Activated CD4-positive, alpha-beta T cell treated with anti-CD3 and anti-CD28 coated beads, Interleukin-2, amount 10 ng/mL, durations not matched to agents 24 days and 14 days (primary cell): ENCODE measurements at places on chromosomes 4 and X. TPM values are rescaled to one million over a fixed set of nuclear protein-coding genes. Genes with fewer than 3 reads are reported as not detected.

DNA sequence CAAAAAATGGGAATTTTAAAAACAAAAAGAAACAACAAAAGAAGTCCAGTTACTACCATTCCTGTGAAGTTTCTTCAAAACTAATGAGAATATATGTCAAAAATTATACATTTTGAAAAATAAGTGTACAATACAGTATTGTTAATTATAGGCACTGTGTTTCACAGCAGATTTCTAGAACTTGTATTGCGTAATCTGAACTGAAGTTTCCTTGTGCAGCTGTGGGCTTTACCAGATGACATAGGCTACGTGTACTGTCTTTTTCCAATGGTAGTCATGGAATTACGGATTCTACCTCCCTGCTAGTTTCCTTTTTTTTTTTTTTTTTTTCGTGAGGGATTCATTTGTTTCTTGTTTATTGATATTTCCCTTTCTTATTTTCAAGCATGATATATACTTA lies 113.8 kb upstream of the GABRA2 start:
- DNase-seq = no peak

DNA sequence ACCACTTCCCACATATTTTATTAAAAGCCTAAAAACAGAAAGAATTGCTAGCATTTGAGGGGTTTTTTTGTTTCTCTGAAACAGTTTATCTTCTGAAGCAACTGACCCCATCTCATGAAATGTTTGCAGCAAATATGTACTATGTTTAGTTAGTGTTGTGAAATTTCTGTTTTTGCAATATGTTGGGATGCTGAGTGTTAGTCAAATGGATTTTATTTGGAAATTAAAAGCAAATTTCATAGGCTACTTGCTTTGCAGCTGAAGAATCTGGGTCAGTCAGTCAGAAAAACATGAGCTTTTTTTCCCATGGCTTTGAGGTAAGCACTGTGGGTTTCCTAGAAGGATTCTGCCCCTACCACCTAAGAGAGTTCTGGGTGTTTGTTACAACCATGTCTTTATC lies 184.9 kb upstream of the DKK2 start:
- DNase-seq = no peak

The RNF4 gene
- total RNA-seq = 94.8 and 95.4 TPM in 2 replicates

- peak; percentile 60 for DNase-seq
Measured at GRCh38 chrX:101407167-101407747, 468 bp downstream of the GLA start.

DNA sequence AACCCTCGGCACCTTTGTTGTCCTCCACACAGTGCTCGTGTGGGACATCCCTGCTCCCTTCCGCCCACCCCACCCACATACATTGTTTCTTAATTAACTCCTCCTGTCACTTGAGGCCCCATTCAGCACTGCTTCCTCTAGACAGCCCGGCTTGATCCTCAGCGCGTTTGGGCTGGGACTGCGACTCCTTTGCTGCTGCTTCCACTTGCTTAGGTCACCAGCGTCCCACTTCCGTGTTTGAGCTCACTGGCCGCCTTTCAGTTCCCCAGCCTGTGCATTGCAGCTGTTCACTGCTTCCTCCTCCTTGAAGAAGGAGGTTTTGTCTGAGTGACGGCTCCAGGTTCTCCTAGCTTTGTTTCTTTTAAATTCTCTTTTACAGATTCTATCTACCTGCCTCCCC lies 16.1 kb downstream of the RNF4 start:
- peak; percentile 91 for DNase-seq

DNA sequence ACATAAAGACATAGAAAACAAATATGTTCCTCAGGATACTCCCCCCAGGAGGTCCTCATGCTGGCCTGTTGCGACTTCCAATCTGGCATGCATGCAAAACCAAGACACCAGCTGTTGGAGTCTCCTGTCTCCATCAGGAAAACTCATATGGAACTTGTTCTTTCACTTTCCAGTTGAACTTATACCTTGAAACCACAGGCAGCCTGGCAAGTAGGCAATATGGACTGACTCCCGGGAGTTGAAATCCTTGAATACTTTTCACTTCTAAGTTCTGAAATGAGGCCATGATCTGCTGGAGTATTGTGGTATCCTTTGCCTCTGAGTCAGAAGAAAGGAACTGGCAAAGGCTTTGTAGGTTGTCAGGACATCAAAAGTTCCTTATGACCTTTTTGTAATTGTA lies 444.2 kb downstream of the IDS start:
- DNase-seq = no peak

DNA sequence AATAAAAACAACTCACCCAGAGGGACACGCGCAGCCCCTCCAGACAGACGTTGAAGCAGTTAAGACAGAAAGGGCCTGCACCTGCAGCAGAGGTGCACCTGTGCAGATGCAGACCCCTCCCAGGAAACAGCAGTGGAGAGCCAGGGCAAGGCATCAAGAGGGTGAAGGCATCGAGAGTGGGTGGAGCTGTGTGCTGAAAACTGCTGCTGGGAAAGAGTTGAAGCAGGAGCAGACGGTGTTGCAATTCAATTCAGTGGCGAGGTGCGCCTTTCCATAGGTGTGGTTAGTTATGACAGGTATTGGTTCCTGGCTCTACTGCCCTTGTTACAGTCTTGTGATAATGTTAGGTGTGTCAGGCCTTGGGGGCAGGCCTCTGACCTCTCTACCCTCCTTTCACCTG lies 16.7 kb downstream of the LETM1 start:
- DNase-seq = no peak
